ENCODE measurements at places on chromosomes 3 and 15. TPM values are rescaled to one million over a fixed set of nuclear protein-coding genes. Genes with fewer than 3 reads are reported as not detected.

GRCh38 chr3:95311272-95311671 is 1248.4 kb downstream of the NSUN3 start:
- DNase-seq, result no peak

The MESP2 gene
- total RNA-seq, result not detected

- DNase-seq, result no peak
Measured at GRCh38 chr3:74897006-74897405, 282.5 kb upstream of the CNTN3 start.

The NDN gene
- total RNA-seq, result 12.4 TPM

GRCh38 chr3:127789990-127790881 is 32.1 kb downstream of the MGLL start:
- no peak for DNase-seq

The PROS1 gene
- 8.1 TPM for total RNA-seq

The HIGD2B gene
- not detected for total RNA-seq

DNA sequence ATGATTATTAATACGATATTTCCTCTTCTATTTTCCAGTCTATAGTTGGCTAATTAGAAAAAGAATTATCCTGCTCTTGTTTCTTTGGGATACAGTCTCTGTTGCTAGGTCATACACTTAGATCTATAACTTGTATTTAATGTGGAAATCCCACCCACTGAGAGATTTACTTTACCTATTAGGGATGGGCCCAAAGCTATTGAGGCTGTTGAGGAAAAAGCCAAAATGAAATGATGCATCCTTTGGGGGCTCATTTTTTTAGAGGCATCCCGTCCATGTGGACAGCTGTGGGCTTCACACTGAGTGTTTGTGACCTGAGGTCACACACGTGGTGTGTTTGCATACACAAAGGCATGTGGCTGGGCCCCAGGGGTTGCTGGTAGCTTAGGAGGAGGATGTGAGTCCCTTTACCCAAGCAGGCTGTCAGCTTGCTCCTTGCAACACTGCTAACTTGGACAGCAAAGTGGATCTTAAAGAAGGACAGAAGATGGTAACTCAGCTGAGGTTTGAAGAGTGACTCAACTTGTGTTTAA is 477.4 kb downstream of the AGBL1 start:
- no peak for DNase-seq

GRCh38 chr3:157463816-157464215 is 27.2 kb downstream of the PTX3 start:
- DNase-seq, result no peak

Data from gastrocnemius medialis (tissue), 4 donors.